ENCODE measurements at places on chromosomes 6 and 20.

GRCh38 chr6:17156112-17156921 lies 54.5 kb downstream of the STMND1 start:
- DNase-seq, result peak; percentile 67

DNA sequence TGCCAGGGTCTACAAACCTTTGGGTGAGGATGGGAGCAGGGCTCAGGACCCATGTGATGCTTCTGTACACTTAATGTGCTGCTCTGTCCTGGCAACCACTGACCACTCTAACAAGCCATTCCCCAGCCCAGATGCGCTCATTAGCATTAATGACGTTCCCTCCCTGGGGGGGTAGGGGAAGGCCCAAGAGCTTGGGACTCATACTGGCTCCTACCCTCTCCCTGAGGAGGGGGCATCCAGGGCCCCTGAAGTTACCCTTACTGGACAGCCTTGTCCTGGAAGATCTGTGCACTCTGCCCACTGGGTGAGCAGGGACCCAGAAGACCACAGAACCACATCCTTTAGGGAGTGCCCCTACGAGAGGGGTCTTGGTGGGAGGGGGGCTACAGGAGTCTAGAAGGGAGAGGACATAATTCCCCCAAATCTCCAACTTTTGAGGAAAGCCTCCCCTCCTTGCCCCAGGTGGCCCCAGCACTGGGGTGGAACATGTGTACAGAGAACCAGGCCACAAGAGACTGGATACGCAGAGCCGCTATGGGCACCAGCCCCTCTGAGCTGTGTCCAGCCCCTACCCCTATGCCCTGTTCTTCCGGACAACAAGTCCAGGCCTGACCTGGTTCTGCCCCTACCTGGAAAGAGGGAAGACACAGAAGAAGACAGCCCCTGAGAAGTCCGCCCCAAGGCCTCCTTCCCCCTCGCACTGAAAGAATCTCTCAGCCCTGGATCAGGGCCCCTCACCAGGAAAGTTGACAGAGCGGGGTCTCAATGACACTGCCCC lies 1.4 kb downstream of the TEAD3 start:
- DNase-seq, result no peak

GRCh38 chr6:116397914-116398313 lies 27.2 kb downstream of the DSE start:
- no peak for DNase-seq

DNA sequence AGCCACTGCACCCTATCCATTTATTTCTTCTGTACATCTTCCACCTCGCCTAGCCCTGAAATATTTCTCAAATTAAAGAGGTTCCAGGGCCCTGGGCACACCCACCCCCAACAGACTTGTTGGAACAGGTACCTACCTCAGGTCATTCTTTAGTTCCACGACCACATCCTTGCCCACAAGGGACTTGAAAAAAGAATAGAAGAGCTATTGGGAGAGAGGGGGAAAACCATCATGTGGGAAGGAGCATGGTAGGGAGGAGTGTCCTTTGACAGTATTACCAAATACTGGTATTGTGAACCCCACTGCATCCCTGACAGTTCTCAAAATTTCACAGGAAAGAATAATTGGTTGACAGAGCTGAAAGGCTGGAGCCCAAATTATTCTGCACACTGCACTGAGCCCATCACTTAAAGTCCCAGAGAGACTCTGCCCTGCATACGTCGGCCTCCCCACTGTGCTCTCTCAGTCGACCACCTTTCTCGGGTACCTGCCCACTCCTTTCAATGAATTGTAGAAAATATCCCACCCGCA lies 762 bp downstream of the LSM2 start:
- no peak for DNase-seq

DNA sequence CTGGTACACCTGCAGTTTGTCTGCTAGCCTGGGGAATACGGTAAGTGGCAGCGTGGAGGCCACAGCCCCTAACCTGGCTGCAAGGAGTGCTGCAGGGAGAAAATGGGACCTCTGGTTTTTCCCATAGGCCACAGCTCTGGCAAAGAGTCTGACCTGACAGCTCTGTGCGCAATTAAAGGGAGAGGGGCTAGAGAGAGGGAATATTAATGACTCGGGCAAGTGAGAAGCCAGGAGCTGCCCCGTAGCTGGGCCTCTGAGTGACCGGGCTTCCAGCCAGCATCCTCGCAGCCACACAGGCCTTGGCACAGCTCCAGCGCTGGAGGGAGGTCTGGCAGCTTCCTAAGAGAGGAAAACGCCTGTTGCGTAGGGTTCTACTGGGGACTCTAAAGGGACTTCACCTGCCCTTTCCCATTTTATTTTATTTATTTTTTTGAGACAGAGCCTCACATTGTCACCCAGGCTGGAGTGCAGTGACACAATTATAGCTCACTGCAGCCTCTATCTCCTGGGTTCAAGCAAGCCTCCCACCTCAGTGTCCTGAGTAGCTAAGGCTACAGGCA lies 18.2 kb upstream of the OCSTAMP start:
- no peak for DNase-seq

DNA sequence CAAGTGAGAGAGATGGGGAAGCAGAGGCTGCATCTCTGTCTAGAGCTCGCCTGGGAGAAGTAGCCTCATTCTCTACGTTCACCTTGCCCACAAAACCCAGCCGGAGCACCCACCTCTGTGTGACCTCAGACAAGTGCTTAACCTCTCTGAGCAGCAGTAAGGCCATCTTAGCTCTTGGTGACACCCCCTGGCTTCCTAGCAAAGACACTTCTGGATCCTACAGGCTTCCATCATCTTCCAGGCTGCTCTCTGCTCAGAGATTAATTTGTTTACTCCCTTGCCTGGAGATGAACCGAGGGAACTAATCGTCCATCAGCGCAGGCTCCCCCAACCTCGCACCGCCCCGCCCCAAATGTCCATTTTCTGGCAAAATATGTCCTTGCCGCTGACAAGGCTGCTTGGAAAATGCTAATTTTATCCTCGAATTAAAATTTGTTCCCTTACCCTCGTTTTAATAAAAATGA lies 24.0 kb upstream of the CTNNBL1 start:
- DNase-seq, result no peak

DNA sequence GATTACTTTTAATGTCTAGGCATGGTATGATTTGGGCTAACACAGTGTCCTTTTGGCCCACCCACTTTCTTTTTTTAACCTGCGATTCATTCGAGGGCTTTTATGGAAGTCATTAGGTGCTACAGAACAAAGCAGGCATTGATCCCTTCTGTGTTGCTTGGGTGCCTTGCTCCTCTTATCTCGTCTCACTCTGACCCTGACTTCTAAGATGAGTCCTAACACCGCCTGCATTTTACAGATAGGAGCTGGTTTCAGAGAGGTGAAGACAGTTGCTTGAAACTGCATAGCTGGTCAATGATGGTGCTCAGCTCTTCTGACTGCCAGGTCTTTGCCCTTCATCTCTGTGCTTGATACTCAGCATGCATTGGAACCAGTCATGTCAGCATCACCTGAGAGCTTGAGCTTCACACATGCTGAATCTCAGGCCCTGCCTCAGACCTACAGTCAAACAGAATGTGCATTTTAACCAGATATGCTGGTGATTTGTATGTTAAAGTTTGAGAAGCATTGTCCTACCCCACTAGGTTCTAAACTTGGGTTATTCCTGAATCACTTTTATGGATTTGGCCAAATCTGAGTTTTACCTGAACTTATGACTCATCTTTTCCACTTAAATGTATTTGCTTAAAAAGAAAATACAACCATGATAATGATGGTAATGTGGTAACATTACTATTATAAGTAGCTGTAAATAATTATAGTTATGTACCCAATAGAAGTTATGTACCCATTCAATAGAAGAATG lies 142.3 kb downstream of the PLCB4 start:
- DNase-seq, result no peak

GRCh38 chr6:16925461-16925860 lies 164.2 kb upstream of the ATXN1 start:
- no peak for DNase-seq

DNA sequence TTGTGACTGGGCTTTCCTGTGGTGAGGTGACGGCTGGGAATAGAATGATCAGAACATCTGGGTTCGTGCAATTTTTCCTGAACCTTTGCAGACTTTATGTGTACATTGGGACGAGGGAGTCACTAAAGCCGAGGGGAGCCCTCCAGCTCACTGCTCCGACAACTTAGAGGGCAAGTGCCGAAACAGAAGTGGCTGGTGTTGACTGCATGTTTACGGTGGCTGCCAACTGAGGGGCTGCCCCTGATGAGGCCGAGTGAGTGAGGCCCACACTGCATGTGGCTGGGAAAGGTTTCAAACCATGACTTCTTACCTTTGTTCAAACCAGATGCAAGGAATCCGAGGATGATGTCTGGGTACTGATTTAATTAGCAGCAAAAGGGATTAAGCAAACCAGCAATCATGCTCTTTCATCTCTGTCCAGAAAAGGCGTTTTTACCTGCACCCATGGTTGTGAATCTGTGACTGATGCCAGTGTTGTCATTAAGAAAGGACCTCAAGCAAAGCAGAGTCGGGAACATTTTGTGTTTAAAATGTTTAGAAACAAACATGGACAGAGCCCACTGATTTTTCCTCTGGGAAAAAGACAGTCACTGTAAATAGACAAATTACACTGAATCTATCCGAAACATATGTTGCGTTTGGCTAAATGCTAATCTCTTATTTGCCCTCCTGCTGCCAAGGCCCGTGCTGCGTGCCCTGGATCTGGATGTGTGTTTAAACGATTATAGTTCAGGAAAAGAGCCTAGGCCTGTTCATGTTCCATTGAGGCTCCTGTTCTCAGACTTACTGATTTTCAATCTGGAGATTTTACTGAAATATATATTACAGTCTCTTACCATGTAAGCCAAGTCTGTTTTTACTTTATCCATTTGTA lies 105.1 kb downstream of the UST start:
- DNase-seq, result no peak

- peak; percentile 73 for DNase-seq
Measured at GRCh38 chr6:149128489-149129145, 188.9 kb upstream of the TAB2 start.

DNA sequence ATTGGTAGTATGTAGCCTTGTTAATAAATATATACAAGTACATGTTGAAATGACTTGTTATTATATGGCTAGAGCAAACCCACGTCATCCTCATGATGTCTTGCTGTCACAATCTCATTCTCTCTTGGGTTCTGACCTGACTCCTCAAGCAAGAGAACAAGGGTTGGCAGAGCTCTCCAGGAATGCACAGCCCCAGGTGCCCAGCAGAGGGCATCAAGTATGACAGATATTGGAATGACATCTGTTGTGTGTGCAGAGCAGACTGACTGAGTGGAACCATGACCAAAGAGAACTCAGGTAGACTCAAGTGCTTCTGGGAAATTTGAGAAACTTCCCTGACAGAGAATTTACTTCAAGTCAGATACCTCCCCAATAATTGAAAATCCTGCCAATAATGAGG lies 90.6 kb downstream of the PAX1 start:
- no peak for DNase-seq

DNA sequence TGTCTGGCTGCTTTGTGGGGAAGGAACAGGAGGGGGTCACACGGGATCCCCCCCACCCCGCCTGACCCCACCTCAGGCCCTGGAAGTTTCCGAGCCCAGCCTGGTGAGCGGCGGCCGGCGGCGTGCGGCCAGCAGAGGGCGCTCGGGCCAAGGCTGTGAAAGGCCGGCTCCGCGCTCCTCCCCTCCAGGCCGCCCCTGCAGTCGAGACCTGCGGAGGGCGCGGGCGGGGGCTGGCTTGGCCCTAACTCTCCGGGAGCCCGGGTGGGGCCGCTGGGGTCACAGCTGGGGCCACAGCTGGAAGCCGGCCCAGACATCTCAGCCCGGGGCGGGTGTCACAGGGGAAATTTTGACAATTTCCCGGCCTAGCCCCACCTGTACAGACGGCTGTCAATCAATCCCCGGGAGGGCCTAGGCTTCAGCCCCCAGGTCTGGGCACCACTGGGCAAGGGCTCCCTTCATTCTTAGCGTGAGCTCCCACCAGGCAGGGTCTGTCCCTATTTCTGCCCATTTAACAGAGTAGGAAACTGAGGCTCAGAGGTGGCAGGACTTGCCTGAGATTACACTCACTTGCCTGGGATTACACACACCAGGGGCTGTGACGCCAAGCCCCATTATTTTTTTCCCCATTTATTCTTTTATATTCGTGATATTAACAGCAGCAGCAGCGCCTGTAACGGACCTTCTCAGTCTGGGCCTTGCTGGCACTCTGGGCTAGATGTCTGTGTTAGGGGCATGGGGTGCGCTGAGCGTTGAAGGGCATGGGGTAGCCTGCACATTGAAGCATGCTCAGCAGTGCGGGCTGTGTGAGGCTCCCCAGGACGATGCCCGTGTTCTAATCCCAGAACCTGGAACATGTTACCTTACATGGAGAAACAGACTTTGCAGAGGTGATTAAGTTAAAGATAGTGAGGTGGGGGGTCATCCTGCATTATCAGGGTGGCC lies 23.0 kb downstream of the ZBP1 start:
- DNase-seq, result peak; percentile 67

DNA sequence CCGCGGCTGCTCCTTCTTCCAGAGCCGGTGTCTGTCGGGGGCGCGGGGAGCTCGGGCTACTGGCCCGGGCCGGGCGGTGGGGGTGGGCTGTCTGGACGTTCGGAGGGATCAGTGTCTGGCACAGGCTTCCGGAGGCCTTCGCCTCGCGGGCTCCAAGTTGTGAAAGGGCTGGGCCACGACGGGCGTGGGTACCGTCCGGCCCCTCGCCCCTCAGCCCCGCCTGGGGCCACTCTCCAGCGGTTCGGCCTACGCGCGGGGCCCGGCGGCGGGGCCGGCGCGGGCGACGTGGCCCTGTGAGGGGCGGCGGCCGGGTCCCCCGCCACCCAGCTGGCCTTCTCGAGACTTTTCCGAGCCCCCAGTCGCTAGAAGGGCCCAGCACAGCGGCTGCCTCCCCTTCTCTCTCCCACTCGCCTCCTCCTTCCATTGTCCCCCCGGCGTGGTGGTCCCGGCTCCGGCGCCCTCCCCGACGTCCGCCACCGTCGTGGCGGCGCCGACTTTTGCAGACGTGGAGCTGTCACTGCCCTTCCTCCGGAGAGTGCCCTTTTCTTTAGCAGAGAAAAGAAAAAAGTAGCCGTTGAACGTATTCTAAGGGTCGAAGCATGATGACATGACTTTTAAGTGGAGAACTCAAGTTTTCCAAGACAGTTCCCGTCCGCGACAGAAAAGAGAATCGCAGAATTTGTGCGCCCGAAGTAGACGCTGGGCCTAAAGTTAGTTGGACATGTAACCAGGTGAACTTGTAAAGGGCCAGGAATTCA lies 571 bp downstream of the ITCH start:
- no peak for DNase-seq

GRCh38 chr20:33162313-33162712 lies 5.6 kb upstream of the BPIFA2 start:
- DNase-seq, result no peak

- DNase-seq, result no peak
Measured at GRCh38 chr20:3727401-3728021, 5.0 kb upstream of the HSPA12B start.

GRCh38 chr6:160419488-160419887 lies 71.3 kb downstream of the SLC22A3 start:
- DNase-seq, result no peak

DNA sequence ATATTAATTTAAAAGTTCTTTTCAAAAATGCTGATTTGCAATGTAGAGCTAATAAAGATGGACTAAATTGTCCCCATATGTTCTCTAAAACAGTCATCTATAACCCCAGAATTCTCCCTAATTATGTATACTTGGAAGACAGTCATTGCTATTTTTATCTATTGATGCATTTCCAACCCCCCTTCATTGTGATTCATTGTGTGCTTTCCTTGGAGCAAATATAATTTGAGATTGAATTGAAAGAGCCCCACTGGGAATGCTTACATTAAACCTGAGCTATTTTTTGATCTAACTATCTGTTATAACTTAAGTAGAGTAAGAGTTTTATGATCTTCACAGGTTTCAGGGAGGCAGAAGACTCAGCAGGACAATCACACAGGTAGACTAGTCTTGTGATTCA lies 73.7 kb upstream of the PTCHD4 start:
- no peak for DNase-seq
